Large intestine (tissue), 12 donors: ENCODE measurements at places on chromosomes 7 and 10.

- no peak for DNase-seq
- H3K27ac ChIP-seq, result no peak overlapping the region
- H3K36me3 ChIP-seq, result peaks cover 24% of the 10 kb centered on the region
- no peaks in the 10 kb centered on the region for H3K4me1 ChIP-seq
- no peaks in the 10 kb centered on the region for H3K27me3 ChIP-seq
Measured at GRCh38 chr7:94403546-94403945, 8.9 kb downstream of the COL1A2 start.

DNA sequence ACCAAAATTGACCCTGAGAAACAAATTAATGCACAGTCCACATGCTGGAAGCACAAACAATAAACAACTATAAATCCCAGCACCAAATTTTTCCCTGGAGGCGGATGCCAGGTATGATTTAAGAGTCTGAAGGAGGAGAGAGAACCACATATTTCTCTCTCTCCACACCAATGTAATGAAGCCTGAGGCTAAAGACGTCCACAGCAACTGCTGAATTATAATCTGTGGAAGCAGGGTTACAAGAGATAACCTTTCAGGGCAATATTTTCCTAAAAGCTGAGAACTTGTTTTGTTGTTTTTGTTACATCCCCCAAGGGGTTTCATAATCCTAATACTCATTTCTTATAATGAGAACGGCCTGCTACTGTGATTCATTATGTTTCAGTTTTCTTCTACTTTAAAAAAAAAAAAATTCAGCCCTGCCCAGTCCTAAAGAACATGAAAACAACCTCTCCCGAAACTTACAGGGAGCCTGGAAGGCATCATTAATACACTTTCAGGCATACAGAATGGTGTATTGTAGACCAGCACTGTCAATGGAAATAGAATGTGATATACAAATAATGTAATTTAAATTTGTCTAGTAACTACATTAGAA lies 48.5 kb upstream of the ABLIM1 start:
- no peaks in the 10 kb centered on the region for H3K27me3 ChIP-seq
- H3K27ac ChIP-seq, result no peak overlapping the region
- DNase-seq, result no peak
- H3K4me1 ChIP-seq, result no peaks in the 10 kb centered on the region

DNA sequence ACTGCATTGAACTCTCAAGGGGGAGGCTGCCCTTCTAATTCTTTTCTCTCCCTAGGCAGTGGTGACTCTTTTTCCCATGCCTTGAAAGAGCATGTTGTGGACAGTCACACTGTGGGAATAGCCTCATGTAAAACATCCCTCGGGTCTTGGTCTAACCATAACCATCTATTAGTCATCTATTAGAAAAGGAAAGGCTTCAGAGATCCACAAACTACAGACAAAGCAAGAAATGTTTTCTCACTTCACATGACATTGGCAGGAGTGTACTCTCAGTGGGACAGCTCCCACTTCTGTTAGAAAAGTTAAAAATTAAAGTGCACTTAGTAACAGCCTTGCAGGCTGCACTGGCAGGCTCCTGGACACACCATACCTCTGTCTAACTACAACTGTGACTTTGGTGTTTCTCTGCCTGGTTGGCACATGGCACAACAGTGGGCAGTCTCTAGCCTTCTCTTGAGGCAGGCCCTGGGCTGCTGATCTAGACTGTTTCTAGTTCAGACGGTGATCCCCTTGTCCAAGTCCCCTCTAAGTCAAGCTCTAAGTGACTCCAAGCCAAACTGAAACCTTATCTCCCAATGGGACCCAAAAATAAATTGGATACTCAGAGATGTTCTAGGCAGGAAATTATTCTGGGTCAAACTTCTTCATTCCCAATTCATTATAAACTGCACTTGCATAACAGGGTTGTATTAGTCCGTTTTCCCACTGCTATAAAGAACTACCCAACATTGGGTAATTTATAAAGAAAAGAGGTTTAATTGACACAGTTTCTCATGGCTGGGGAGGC lies 57.9 kb upstream of the ITGB1 start:
- no peak for DNase-seq
- no peaks in the 10 kb centered on the region for H3K36me3 ChIP-seq
- no peak overlapping the region for H3K4me3 ChIP-seq
- H3K27ac ChIP-seq, result no peak overlapping the region
- H3K4me1 ChIP-seq, result no peaks in the 10 kb centered on the region
- H3K27me3 ChIP-seq, result no peaks in the 10 kb centered on the region

- H3K36me3 ChIP-seq, result peaks cover 75% of the 10 kb centered on the region
- DNase-seq, result no peak
- H3K27ac ChIP-seq, result no peak overlapping the region
- no peaks in the 10 kb centered on the region for H3K4me1 ChIP-seq
- no peaks in the 10 kb centered on the region for H3K27me3 ChIP-seq
- H3K4me3 ChIP-seq, result no peak overlapping the region
Measured at GRCh38 chr7:4764402-4765007, 10.9 kb upstream of the AP5Z1 start.

DNA sequence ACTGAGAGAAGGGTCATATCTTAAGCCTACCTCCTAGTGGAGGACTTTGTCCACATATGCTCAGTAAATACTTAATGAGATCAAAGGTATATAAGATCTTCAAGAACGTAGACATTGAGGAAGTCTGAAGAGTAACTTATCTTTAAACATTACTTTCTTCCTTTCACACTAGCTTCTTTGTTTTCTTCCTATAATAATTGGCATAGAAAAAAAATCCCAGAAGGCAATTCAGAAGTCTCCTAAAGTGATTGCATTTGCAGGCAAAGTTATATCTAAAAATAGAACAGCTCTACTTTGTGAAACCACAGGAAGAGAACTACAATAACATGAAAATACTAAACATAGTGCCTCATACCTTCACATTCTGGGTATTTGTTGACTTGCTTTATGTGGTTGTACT lies 150.4 kb downstream of the PPP1R3A start:
- H3K4me3 ChIP-seq, result no peak overlapping the region
- no peaks in the 10 kb centered on the region for H3K36me3 ChIP-seq
- peak; percentile 81 for DNase-seq
- H3K4me1 ChIP-seq, result peaks cover 5% of the 10 kb centered on the region

- peak; percentile 74 for DNase-seq
- H3K36me3 ChIP-seq, result no peaks in the 10 kb centered on the region
- H3K27me3 ChIP-seq, result no peaks in the 10 kb centered on the region
- no peak overlapping the region for H3K4me3 ChIP-seq
Measured at GRCh38 chr7:12257582-12257981, 46.5 kb downstream of the TMEM106B start.

DNA sequence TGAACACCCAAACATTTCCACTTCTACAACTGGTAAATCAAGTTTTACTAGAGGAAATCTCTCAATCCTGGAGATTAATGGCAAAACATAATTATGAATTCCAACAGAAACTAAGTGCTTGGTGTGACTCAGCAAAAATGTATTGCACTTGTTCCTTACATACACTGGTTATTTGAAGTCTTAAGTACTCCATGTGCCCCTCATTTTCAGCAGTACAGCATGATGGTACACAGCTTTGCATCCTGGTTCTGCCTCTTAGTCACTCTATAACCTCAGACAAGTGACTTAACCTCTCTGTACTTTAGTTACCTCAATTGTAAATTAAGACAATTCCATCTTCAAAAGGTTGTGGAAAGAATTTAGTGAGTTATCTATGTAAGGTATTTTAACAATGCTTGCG lies 12.9 kb downstream of the SLC16A12 start:
- H3K4me3 ChIP-seq, result no peak overlapping the region
- no peaks in the 10 kb centered on the region for H3K27me3 ChIP-seq
- H3K4me1 ChIP-seq, result peaks cover 11% of the 10 kb centered on the region
- H3K27ac ChIP-seq, result no peak overlapping the region
- DNase-seq, result no peak

DNA sequence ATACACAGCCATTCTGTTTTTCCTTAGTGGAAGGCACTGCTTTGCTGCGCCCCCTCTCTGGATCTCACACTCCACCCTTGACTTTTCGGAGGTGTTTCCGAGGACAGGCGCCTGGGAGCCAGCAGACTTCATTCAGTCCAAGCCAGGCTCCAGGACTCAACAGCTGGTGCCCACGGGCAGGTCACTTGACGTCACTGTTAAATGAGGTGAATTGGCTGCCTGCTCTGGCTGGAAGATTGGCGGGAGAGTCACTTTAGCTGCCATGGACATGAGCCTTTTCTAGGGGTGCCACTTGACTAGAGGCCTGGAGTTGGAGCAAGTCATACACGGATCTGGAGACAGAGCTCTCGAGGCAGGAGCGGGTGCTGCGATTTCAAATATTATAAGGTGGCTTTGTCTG lies 3.2 kb downstream of the HTRA1 start:
- H3K27ac ChIP-seq, result no peak overlapping the region
- no peaks in the 10 kb centered on the region for H3K36me3 ChIP-seq
- no peak overlapping the region for H3K4me3 ChIP-seq
- H3K4me1 ChIP-seq, result peaks cover 12% of the 10 kb centered on the region

GRCh38 chr7:43077285-43077684 lies 35.2 kb upstream of the HECW1 start:
- H3K27me3 ChIP-seq, result peaks cover 3% of the 10 kb centered on the region
- DNase-seq, result no peak
- H3K36me3 ChIP-seq, result no peaks in the 10 kb centered on the region

DNA sequence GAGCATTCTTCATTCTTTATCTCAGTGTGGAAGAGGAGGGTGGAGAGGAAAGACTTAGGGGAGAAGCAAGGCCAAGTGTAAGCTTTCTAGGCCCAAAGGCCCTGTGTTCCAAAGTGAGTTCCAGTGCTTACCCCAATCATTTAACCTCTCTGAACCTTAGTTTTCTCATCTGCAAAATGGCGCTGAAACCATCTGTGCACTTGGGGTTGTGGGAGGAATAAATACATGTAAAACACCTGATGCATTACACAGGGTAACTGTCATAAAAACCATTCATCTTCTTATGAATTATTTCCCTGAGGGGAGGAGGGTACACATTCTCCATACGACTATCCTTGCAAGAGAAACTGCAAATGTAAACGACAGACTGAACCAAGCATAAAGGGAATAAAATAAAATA lies 19.0 kb downstream of the PIK3AP1 start:
- no peak overlapping the region for H3K4me3 ChIP-seq
- no peak for DNase-seq
- no peaks in the 10 kb centered on the region for H3K36me3 ChIP-seq
- no peaks in the 10 kb centered on the region for H3K4me1 ChIP-seq
- H3K27ac ChIP-seq, result no peak overlapping the region

DNA sequence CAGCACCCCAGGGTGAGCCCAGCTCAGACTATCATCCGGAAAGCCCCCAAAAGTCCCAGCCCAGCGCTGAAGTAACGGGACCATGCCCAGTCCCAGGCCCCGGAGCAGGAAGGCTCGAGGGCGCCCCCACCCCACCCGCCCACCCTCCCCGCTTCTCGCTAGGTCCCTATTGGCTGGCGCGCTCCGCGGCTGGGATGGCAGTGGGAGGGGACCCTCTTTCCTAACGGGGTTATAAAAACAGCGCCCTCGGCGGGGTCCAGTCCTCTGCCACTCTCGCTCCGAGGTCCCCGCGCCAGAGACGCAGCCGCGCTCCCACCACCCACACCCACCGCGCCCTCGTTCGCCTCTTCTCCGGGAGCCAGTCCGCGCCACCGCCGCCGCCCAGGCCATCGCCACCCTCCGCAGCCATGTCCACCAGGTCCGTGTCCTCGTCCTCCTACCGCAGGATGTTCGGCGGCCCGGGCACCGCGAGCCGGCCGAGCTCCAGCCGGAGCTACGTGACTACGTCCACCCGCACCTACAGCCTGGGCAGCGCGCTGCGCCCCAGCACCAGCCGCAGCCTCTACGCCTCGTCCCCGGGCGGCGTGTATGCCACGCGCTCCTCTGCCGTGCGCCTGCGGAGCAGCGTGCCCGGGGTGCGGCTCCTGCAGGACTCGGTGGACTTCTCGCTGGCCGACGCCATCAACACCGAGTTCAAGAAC lies 1.1 kb downstream of the VIM start:
- peak; percentile 65 for DNase-seq
- H3K4me3 ChIP-seq, result peak overlapping the region; percentile 84
- peak overlapping the region; percentile 90 for H3K27ac ChIP-seq

- H3K4me1 ChIP-seq, result peaks cover 14% of the 10 kb centered on the region
- no peaks in the 10 kb centered on the region for H3K27me3 ChIP-seq
- H3K36me3 ChIP-seq, result no peaks in the 10 kb centered on the region
- H3K27ac ChIP-seq, result peak within 1 kb of the TSS; percentile 99
Measured at GRCh38 chr10:88879534-88880281, at the start of gene STAMBPL1. TSS of gene STAMBPL1 (plus strand) at chr10:88880245. CDS start at chr10:88901709, 21,464 bp downstream.

DNA sequence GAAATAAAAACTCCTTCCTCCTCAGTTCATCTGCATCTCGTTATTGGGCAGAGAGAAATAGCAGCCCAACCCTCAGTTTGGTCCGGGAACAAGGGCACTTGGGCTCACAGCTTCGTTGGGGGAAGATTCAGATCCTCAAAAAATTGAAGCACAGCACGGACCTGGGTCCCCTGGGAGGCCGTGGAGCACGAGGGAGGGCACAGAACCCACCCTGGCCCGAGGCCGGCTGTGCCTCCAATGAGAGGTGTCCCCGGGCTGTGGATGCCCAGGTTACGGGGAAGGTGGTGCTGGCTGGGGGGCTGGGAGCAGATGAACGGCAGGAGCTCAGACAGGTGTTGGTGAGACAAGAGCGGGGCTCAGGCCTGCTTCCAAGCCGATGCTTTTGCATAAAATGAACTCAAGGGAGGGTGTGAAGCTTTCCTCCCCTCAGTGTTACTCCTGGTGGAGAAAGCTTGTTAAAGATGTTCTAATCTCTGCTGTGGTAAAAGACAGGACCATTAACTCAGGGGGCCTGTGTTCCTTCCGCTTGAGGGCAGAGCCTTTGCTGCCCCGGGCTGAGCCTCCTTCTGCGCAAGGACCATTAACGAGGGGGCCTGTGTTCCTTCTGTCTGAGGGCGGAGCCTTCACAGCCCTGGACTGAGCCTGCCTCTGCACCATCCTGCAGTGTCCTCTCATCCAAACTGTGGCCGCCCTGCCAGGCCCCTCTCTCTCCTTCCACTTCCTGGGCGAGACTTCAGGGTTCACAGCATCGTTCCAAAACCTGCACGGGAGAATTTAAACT lies 302.2 kb downstream of the ADARB2 start:
- no peaks in the 10 kb centered on the region for H3K4me1 ChIP-seq
- no peak for DNase-seq
- H3K36me3 ChIP-seq, result no peaks in the 10 kb centered on the region

GRCh38 chr7:77482015-77482414 lies 55.1 kb upstream of the PTPN12 start:
- H3K36me3 ChIP-seq, result no peaks in the 10 kb centered on the region
- no peak overlapping the region for H3K4me3 ChIP-seq
- DNase-seq, result peak; percentile 95
- H3K27ac ChIP-seq, result peak overlapping the region; percentile 84
- H3K27me3 ChIP-seq, result no peaks in the 10 kb centered on the region

GRCh38 chr10:14859775-14860174 lies 18.9 kb upstream of the SUV39H2 start:
- DNase-seq, result no peak
- H3K27me3 ChIP-seq, result no peaks in the 10 kb centered on the region
- H3K4me1 ChIP-seq, result peaks cover 14% of the 10 kb centered on the region
- H3K27ac ChIP-seq, result peak overlapping the region; percentile 90
- H3K4me3 ChIP-seq, result no peak overlapping the region
- peaks cover 19% of the 10 kb centered on the region for H3K36me3 ChIP-seq

DNA sequence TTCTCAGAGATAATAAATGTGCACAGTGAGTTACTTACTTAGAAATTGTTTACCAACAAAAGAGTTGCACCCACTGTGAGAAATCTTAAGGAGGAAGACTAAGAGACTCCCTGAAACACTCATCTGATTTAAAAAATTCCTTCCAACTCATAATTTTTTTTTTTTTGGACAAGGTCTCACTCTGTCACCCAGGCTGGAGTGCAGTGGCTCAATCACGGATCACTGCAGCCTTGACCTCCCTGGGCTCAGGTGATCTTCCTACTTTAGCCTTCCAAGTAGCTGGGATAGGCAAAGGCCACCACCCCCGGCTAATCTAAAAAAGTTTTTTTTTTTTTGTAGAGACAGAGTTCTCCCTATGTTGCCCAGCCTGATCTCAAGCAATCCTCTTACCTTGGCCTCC lies 36.0 kb downstream of the MALSU1 start:
- no peak for DNase-seq
- no peak overlapping the region for H3K27ac ChIP-seq
- peaks cover 6% of the 10 kb centered on the region for H3K4me1 ChIP-seq
- no peak overlapping the region for H3K4me3 ChIP-seq
- H3K27me3 ChIP-seq, result no peaks in the 10 kb centered on the region
